ENCODE measurements at places on chromosomes 6 and 20.

- DNase-seq = no peak
Measured at GRCh38 chr6:16654701-16655100, 106.6 kb downstream of the ATXN1 start.

- DNase-seq = no peak
Measured at GRCh38 chr20:64226686-64227580, 28.6 kb upstream of the PCMTD2 start.

GRCh38 chr6:36135053-36135731, 4.9 kb downstream of the MAPK13 start:
- DNase-seq = no peak

DNA sequence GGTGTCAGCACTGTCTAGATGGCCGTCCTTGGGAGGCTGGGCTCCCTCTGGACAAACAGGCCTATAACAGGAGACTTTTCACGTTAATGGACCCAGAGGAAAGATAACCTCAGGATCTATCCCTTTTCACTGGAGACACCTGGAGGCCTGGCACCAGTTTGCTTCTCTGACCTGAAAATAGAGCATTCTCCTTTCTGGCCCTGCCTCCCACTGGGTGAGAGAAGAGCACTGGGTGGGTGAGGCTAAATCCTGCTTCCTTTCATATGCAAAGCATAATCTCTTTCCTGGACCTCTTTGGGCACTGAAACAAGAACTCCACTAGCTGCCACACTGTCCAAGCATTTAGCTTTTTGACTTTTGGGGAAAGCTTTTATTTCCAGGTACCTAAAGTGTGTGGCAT, 78.3 kb downstream of the FOXO3 start:
- no peak for DNase-seq

Data from iPS DF 19.7 (cell line).